Osteocyte (in vitro differentiated cells): ENCODE measurements at places on chromosomes 6 and 20.
A peak's percentile ranks its signal among the peaks of the same experiment; 100 is the strongest.

GRCh38 chr6:53042112-53042511 lies 23.1 kb upstream of the FBXO9 start:
- DNase-seq: no peak
- H3K4me3 ChIP-seq: no peak overlapping the region
- peaks cover 29% of the 10 kb centered on the region for H3K36me3 ChIP-seq
- H3K27me3 ChIP-seq: no peaks in the 10 kb centered on the region
- peak overlapping the region; percentile 85 for H3K27ac ChIP-seq

DNA sequence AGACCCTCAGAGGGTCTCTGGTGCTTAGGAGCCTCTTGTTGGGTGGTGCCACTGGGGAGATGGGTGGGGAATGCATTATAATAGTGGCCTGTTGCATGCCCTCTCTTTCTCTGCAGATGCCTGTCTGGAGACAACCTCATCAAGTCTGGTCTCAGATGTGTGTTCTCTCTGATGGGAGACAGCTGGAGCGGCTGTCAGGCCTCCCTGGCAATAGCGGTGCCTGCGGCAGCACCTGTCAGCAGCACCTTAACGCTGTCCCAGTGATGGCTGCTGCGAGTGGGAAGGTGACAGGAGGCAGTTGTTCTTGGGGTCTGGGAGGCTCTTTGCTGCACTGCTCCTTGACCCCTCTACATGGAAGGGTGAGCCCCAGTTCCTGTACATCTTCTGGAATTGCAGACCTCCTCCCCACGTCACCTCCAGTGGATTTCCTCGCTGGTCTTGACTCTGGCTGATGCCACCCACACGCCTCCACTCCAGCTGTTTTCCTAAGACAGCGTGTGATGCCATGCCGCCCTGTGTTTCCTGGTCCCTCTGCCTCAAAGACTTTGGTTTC lies 63.3 kb upstream of the BLCAP start:
- H3K27me3 ChIP-seq: peaks cover 48% of the 10 kb centered on the region
- no peak for DNase-seq
- no peak overlapping the region for H3K27ac ChIP-seq
- H3K4me1 ChIP-seq: no peaks in the 10 kb centered on the region
- H3K36me3 ChIP-seq: no peaks in the 10 kb centered on the region
- H3K4me3 ChIP-seq: no peak overlapping the region

DNA sequence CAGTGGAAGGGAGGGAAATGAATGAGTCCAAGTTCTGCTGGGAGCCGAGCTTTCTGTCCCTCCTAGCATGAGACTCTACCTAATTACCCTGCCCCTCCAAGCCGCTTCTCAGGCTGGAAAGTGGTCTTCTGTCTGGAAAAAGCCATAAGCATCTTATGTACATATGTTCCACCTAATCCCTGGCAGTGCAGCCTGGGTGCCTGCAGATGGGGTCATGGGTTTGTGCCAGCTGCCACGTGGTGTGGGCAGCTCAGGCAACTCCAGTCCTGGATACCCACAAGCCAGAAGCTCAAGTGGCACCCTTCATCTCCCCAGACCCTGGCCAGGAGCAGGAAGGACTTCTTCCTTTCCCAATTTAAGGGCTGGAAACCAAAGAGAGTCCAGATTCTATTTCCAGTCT lies 253.1 kb downstream of the LY86 start:
- no peaks in the 10 kb centered on the region for H3K4me1 ChIP-seq
- H3K27ac ChIP-seq: no peak overlapping the region
- peak; percentile 54 for DNase-seq

GRCh38 chr6:8983202-8983688 lies 547.9 kb upstream of the SLC35B3 start:
- peaks cover 10% of the 10 kb centered on the region for H3K27me3 ChIP-seq
- peak overlapping the region; percentile 19 for H3K4me3 ChIP-seq
- peak; percentile 89 for DNase-seq

DNA sequence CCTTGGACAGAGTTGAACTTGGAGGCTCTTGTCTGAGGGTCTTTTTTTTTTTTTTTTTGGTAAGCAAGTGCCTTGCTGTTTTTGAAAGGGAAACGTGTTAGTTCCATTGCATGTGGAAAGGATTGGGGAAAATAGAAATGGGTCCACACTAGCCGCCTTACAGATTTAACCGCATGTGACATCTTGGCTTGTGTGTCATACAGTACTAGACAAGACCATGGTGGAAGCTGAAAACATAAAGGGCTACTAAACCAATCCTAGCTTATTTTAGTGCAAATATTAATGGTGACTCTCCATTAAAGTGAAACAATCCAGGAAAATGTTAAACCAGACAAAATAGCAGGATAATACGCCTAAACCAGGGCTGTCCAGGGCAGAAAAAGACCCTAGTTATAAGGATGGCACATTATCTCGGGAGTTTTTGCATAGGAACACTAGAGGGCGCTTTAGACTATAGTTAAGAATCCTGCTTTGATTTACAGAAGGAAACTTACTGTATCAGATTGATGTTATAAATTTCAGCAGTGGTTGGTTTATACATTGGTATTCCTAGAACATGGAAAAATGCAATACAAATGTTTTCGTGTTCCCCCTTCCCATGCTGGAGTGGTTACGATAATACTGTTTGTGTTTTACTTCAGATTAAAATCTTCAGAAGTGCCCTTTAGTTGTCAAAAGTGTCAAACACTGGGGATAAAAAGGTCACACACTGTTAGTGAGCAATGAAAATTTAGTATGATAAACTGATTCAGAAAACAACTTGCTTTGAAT lies 59.8 kb upstream of the DEK start:
- no peak for DNase-seq
- no peaks in the 10 kb centered on the region for H3K27me3 ChIP-seq
- H3K4me1 ChIP-seq: peaks cover 15% of the 10 kb centered on the region
- no peaks in the 10 kb centered on the region for H3K36me3 ChIP-seq
- no peak overlapping the region for H3K27ac ChIP-seq

DNA sequence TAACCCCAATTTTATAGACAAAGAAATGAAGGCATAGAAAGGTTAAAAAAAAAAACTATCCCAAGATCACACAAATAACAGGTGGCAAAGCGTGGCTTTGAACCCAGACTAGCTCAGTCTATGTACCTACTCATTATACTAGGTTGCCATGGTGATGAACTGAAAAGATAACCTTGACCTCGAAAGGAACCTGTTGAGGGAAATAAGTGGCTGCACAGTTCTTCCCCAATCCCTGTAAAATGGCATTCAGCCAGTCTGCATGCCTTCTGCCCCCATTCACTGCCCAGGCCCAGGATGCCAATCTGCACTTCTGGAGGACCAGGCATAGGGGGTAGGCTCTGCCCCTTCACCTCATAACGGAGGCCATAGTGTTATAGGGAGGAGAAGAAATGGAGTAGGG lies 295.2 kb downstream of the PTPRT start:
- no peaks in the 10 kb centered on the region for H3K36me3 ChIP-seq
- H3K4me1 ChIP-seq: no peaks in the 10 kb centered on the region
- DNase-seq: peak; percentile 57

DNA sequence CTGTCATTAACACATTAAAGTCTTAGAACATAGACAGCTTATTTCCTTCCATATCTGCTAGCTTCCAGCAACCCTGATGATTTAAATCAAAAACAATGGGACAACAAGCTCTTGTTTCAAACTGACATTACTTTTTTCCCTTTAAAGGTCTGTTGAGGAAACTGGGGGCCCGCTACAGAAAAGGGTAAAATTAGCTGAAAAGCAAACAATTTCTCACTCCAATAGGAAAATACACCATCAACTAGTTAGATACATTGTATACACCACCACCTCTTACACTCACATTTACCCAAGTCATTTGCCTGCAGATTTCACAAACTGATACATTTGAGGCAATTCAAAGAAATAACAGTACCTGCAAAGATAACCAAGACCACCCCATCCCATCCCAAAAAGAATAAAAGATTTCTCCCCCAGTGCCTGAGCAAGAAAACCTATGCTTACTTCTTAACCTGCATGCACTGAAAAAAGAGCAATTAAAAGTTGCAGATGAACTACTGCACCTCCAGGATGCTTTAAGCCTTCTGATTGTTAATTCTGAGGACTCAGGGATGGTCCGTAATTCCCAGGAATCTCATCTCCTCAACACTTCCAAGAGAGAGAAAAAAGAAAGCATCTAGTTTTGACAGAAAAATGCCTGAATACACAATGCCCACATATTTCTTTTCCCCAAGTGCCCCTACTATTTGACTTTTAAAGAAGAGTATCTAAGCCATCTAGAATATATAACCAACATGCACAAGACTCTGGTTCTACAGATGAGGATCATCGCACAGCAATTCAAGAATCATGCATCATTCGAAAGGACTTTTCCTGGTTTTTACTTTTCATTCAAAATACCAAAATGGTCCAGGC lies 5.6 kb downstream of the ZMYND8 start:
- no peak overlapping the region for H3K4me3 ChIP-seq
- no peak overlapping the region for H3K27ac ChIP-seq
- H3K27me3 ChIP-seq: no peaks in the 10 kb centered on the region
- peaks cover 18% of the 10 kb centered on the region for H3K36me3 ChIP-seq

- H3K27ac ChIP-seq: no peak overlapping the region
- DNase-seq: no peak
- no peaks in the 10 kb centered on the region for H3K4me1 ChIP-seq
- no peak overlapping the region for H3K4me3 ChIP-seq
- no peaks in the 10 kb centered on the region for H3K27me3 ChIP-seq
Observed at GRCh38 chr6:24848461-24848860, 49.7 kb upstream of the ARMH2 start.

DNA sequence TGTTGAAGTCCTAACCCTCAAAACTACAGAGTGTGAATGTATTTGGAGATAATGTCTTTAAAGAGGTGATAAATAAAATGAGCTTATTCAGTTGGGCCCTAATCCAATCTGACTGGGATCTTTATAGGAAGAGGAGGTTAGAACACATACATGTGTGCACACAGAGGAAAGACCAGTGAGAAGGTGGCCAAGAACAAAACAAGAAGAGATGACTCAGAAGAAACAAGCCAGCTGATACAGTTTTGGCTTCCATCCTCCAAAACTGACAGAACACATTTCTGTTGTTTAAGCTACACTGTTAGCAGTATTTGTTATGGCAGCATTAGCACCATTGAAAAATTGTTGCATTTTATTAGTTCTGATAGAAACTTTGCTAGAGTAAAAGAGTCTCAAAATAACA lies 609.3 kb upstream of the IMPG1 start:
- H3K36me3 ChIP-seq: no peaks in the 10 kb centered on the region
- no peak for DNase-seq
- no peaks in the 10 kb centered on the region for H3K4me1 ChIP-seq
- H3K27ac ChIP-seq: no peak overlapping the region
- H3K27me3 ChIP-seq: peaks cover 8% of the 10 kb centered on the region

GRCh38 chr20:53399083-53399482 lies 194.6 kb downstream of the ZNF217 start:
- no peak overlapping the region for H3K27ac ChIP-seq
- no peaks in the 10 kb centered on the region for H3K36me3 ChIP-seq
- DNase-seq: no peak
- H3K27me3 ChIP-seq: peaks cover 2% of the 10 kb centered on the region
- H3K4me1 ChIP-seq: no peaks in the 10 kb centered on the region

DNA sequence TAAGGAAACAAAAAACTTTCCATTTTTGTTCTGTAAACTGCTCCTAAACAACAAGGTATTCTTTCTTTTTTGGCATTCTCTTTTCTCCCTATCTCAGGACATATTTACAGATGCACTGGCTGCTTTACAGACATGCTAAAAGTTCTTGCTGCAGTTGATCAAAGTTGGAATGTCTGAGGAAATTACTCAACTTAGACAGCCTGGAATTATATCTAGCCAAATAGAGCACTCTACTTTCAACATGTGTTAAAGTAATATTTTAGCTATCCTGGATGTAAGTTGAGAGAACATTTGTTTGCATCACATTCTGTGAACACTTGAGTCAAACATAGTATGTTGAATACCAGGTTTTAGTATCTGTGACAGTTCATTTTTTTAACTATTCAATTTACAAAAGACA lies 24.8 kb downstream of the TASP1 start:
- H3K4me1 ChIP-seq: peaks cover 5% of the 10 kb centered on the region
- no peak overlapping the region for H3K27ac ChIP-seq
- H3K4me3 ChIP-seq: no peak overlapping the region
- H3K36me3 ChIP-seq: peaks cover 16% of the 10 kb centered on the region

- no peaks in the 10 kb centered on the region for H3K27me3 ChIP-seq
- no peaks in the 10 kb centered on the region for H3K4me1 ChIP-seq
- DNase-seq: no peak
Observed at GRCh38 chr6:40054602-40055001, 120.3 kb upstream of the MOCS1 start.

DNA sequence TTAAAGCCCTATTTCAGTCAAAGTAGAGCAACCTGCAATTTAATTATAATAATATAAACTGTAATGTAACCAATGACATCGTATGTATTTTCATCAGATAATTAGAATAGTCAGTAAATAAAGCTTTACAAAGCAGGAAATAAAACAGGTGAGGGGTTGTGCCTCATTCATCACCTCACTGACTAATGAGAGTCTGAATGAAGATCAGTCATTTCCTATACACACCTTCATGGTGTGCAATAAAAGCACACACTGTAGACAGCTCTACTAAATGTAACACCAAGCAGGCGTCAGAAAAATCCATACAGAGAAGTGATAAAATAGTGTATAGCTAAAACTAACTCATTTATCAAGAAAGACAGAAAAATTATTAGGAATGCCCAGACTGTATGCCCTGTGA lies 105.9 kb downstream of the MAN1A1 start:
- no peak overlapping the region for H3K4me3 ChIP-seq
- H3K27ac ChIP-seq: no peak overlapping the region
- no peak for DNase-seq
- H3K4me1 ChIP-seq: peaks cover 2% of the 10 kb centered on the region
- H3K36me3 ChIP-seq: no peaks in the 10 kb centered on the region
- no peaks in the 10 kb centered on the region for H3K27me3 ChIP-seq

- peaks cover 48% of the 10 kb centered on the region for H3K27me3 ChIP-seq
- H3K36me3 ChIP-seq: peaks cover 2% of the 10 kb centered on the region
- no peak for DNase-seq
- H3K4me3 ChIP-seq: peak overlapping the region; percentile 62
Observed at GRCh38 chr6:34143884-34144580, 1.9 kb downstream of the GRM4 start.

GRCh38 chr6:77548662-77549366 lies 85.5 kb upstream of the HTR1B start:
- H3K4me1 ChIP-seq: no peaks in the 10 kb centered on the region
- H3K27ac ChIP-seq: no peak overlapping the region
- H3K27me3 ChIP-seq: peaks cover 8% of the 10 kb centered on the region
- no peak overlapping the region for H3K4me3 ChIP-seq
- no peaks in the 10 kb centered on the region for H3K36me3 ChIP-seq
- DNase-seq: no peak

DNA sequence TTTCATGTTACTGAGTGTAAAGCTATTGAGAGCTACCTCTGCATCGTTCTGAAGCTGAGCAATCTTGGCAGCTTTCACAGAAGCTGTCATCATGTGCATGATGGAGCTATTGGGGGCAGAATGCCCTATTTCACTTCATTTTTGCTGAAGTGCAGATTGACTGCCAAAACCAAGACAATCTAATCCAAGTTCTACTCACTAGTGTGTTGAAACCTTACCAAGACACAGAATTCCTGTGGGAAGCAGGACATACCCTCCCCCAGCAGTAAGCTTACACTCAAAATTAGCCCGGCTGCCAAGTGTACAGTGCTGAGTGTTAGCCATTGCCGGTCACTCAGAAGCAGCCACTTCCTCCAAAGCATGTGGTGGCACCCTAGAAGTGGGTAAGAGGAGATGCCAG lies 177.3 kb upstream of the TENT5A start:
- H3K36me3 ChIP-seq: no peaks in the 10 kb centered on the region
- no peak overlapping the region for H3K4me3 ChIP-seq
- H3K27ac ChIP-seq: no peak overlapping the region
- no peaks in the 10 kb centered on the region for H3K27me3 ChIP-seq
- DNase-seq: no peak

GRCh38 chr6:15079288-15079817 lies 166.5 kb upstream of the JARID2 start:
- peaks cover 3% of the 10 kb centered on the region for H3K27me3 ChIP-seq
- H3K27ac ChIP-seq: no peak overlapping the region
- no peaks in the 10 kb centered on the region for H3K36me3 ChIP-seq
- no peaks in the 10 kb centered on the region for H3K4me1 ChIP-seq
- no peak for DNase-seq
